ENCODE measurements at places on chromosomes 4 and X. TPM values are rescaled to one million over a fixed set of nuclear protein-coding genes. Genes with fewer than 3 reads are reported as not detected.

USP17L28 gene
- not detected for total RNA-seq

COX7B2 gene
- total RNA-seq, result not detected

BTK gene
- total RNA-seq, result 3.4 TPM

CENPVL1 gene
- total RNA-seq, result not detected

ASB12 gene
- total RNA-seq, result not detected

NONO gene
- total RNA-seq, result 563 TPM

CT83 gene
- not detected for total RNA-seq

SPATA4 gene
- not detected for total RNA-seq

VCX3A gene
- not detected for total RNA-seq

SRPX gene
- total RNA-seq, result 0.13 TPM

DGAT2L6 gene
- total RNA-seq, result not detected

FBXW7 gene
- 38.8 TPM for total RNA-seq

JADE3 gene
- total RNA-seq, result 1.2 TPM

RP2 gene
- total RNA-seq, result 4.7 TPM

DNA sequence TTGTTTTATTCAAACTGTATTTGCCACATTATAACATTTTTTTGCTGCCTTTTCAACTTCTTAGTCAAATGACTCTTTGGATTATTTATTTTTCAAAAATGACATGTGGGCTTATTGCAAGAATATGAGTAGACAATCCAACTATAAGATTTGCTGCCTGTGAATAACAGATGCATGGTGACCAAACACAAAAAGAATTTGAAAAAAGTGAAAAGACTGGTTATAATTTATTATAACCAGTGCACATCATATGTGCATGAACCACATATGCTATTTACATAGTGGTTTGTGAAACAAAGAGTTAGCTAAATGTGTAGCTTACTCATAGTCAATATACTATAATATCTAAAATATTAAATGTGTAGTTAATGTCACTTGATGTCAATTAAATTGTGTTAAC is 2086.8 kb downstream of the ARAP2 start:
- DNase-seq, result no peak

- no peak for DNase-seq
Observed at GRCh38 chr4:171334549-171334948, 478.7 kb upstream of the GALNTL6 start.

DNA sequence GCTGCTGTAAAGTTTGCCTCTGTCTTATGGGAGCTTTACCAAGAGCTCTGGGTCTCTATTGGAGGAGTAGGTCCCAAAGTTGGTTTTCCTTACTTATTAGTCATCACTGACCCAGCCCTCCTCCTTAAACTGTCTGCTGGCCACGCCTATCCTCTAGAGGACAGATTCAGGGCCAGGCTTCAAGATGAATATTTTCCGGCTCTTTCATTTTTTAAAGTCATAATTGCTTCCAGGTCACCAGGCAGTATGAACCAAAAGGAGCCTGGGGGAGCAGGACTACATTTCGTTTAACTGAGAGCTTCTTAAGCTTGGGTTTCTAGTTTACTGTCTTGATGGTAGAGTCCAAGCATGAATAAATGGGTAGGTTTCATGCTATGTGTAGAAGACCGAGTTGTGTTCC is 13.7 kb downstream of the BCORL1 start:
- no peak for DNase-seq

DNA sequence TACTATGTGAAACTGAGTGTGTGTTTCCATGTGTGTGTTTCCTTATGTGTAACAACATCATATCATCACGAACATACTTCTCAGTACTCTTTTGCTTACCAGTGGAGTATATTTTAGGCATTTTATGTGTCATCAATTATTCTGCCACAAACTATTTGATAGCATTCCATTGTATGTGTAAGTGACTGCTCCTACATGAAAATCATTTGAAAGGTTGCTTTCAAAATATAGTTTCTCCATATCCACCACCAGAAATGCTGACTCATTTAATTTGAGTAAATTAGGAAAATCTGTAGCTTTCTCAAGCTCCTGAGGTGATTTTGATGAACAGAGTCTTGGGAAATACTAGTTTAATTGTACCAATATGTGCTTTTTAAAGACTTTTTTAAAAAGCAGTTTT is 376.2 kb downstream of the PCDH18 start:
- no peak for DNase-seq

DNA sequence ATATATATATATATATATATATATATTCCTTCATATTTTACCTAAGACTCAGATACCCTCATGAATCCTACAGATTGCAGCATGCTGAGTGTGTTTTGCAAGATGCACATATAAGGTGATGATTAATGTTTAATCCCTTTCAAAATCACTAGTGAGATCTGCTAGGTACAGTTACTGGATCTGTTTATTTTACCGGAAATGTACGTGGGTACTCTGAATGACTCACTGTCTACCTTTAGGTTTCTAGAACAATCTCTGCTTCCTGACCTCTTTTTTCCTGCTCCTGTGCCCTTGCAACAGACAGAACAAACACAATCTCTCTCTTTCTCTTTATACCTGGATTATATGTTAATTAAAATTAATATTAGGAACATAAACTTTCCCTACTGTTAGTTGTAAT is 379.6 kb downstream of the FAM133A start:
- DNase-seq, result no peak

GRCh38 chr4:152635851-152636250 is 43.9 kb downstream of the TMEM154 start:
- no peak for DNase-seq

- no peak for DNase-seq
Observed at GRCh38 chr4:95798727-95799126, 41.2 kb upstream of the PDHA2 start.

DNA sequence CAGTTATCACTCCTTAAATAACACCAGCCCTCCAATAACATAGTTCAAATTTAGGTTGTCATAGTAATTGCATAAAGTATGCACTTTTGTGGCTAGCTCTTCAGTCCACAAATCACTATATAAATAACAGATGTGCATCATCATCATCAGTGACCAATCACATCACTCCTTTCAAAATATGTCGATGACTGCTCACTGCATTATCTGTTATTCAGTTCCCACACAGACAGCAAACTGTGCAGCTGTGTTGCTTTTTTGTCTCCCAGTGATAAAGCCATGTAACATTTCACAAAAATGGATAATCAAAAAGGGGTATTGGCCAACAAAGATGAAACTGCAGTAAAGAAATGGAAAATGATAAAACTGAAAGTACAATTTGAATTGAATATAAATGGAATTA is 205.4 kb downstream of the DCLK2 start:
- DNase-seq, result no peak

- DNase-seq, result no peak
Observed at GRCh38 chr4:25813448-25814106, 49.2 kb downstream of the SEL1L3 start.

DNA sequence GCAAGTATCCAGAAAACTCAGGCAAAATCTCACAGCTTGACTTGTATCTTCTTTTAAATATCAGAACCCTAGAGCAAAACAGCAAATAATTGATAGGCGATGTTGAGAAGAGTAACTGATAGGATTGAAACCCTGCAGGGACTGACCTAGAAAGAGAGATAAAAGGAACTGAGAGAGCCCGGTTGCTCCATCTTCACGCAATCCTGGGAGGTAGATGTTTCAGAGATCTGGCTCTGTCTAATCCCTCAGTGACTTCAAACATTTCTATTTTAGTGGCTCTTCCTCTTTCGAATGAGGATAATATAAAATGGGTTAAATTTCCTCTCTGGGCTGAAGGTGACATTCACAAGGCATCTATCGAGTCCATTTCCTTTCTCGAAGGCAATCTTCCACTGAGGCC is 39.3 kb upstream of the RPL34 start:
- DNase-seq, result no peak

- no peak for DNase-seq
Observed at GRCh38 chrX:105706041-105706440, 116.3 kb upstream of the NRK start.

GRCh38 chr4:124322234-124323065 is 390.1 kb downstream of the ANKRD50 start:
- DNase-seq, result no peak

DNA sequence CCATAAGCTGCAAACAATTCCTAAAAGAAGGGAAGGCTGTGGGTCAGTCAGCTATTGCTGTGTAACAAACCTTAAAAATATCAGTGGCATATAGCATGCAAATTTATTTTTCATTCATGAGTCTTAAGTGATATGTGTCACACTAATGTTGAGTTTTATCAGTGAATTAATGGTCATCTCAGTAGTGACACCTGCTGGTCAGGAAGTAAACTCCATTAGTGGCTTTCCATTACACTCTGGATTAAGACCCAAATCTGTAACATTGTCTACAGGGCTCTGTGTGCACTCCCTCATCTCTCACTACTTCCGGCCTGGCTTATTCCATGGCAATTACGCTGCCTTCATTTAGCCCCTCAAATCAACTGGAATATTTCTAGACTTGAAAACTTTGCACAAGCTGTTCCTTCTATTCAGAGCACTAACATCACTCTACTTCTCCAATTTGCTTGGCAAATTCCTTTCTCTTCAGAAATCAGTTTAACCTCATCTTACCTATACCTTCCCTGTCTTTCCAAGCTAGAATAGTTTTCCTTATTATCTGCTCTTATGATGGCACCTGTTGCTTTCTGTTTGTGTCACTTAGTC is 217.3 kb upstream of the TAPT1 start:
- DNase-seq, result no peak

GRCh38 chrX:119638725-119639471 is 32.7 kb upstream of the NKRF start:
- no peak for DNase-seq

DNA sequence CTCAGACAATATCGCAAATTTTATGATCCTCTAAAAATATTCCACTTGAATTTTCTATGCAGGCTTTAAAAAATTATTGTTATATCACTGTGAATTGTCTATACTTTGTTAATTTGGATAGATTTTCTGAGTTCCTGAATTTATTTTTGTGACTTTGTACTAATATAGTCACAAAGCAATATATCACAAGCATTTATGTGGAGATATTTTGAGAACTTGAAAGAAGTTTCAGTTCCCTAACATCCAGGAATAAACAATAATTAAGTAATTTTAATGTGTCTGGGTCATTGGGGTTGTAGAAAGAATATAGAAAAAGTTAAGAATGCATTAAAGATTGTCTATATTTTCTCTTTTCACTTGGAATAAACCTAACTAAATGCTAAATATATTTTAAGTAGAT is 32.0 kb downstream of the CXCL8 start:
- no peak for DNase-seq

- no peak for DNase-seq
Observed at GRCh38 chr4:113478032-113478431, 283.5 kb downstream of the CAMK2D start.

DNA sequence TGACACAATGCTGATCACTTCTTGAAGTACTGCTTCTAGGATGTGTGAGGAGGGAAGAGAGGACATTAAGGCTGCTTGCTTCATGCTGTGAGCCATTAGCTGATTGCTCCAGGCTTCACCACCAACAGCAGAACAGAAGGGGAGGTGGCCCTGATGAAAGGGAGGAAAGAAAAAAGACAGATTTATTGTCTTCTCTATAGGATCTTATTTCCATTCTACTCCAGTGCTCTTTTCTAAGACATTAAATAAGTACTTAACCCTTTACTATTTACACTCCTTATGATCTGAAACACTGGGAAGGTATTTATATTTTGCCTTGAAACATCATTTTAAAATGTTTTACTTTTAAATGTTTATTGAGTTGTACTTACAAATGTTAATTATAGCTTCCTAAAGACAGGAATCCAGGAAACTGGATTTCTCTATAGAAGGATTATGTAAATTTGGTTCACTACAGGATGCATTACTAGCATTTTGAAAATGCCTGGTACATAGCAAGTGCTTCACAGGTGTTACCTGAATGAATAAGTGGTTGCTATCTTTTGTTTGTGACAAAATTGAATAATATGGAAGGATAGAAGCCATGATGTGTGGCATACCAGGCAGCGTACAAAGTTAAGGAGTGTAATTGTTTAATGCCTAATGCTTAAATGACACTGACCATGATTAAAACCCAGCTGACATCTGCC is 680.9 kb upstream of the ATOH1 start:
- no peak for DNase-seq

GRCh38 chr4:154720123-154720522 is 23.7 kb upstream of the LRAT start:
- DNase-seq, result no peak

- DNase-seq, result no peak
Observed at GRCh38 chrX:72394518-72395170, 88.9 kb upstream of the CITED1 start.

DNA sequence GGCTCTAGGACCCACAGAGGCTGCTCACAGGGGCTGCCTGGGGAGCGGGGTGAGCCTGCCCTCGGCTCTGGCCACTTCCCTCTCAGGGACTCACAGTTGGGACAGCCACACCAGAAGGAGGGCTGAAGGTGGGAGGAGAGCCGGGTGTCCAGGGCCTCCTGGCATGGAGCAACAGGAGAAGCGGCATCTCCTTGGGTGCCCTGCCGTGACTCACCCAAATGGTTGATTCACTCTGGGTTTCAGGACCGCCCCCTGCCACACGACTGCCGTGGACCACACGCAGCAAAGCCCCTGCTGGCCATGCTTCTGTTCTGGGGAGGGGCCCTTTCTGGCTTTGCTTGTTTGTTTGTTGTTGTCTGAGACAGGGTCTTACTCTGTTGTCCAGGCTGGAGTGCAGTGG is 86.0 kb upstream of the AFAP1 start:
- DNase-seq, result no peak

GRCh38 chr4:22048323-22048722 is 99.8 kb upstream of the KCNIP4 start:
- DNase-seq, result no peak

GRCh38 chr4:169682372-169683047 is 62.1 kb downstream of the CLCN3 start:
- DNase-seq, result no peak

GRCh38 chr4:90184560-90184959 is 57.4 kb downstream of the CCSER1 start:
- DNase-seq, result no peak

- no peak for DNase-seq
Observed at GRCh38 chr4:99847362-99847976, 30.8 kb downstream of the DAPP1 start.

All from activated T-cell treated with anti-CD3 and anti-CD28 coated beads, Interleukin-2, amount 50 U/mL, for 4 hours (primary cell).